Activated CD4-positive, alpha-beta T cell treated with anti-CD3 and anti-CD28 coated beads for 4 hours (primary cell): ENCODE measurements at places on chromosomes 13 and 19.

DNA sequence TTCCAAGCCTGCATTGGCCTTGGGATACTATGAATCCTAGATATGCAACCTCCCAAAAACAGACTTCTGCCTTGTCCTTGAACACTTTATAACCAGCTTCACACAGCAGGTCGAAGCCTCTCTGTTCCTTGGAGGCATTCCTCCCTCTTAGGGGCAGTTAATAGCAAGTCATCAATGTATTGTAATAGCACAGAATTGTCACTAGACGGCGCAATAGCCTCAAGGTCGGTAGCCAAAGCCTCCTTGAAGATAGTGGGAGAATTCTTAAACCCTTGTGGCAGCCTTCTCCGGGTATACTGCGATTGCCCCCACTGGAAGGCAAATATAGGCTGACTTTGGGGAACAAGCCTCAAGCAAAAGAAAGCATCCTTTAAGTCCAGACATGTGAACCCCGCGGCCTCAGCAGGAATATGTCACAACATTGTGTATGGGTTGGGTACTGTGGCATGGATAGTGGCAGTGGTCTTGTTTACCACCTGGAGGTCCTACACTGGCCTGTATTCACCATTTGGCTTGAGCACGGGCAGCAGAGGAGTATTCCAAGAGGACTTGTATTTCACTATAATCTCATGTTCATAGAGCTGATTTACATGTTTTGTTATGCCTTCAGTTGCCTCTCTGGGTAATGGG is 61.1 kb downstream of the ZNF431 start:
- DNase-seq = peak; percentile 12

DNA sequence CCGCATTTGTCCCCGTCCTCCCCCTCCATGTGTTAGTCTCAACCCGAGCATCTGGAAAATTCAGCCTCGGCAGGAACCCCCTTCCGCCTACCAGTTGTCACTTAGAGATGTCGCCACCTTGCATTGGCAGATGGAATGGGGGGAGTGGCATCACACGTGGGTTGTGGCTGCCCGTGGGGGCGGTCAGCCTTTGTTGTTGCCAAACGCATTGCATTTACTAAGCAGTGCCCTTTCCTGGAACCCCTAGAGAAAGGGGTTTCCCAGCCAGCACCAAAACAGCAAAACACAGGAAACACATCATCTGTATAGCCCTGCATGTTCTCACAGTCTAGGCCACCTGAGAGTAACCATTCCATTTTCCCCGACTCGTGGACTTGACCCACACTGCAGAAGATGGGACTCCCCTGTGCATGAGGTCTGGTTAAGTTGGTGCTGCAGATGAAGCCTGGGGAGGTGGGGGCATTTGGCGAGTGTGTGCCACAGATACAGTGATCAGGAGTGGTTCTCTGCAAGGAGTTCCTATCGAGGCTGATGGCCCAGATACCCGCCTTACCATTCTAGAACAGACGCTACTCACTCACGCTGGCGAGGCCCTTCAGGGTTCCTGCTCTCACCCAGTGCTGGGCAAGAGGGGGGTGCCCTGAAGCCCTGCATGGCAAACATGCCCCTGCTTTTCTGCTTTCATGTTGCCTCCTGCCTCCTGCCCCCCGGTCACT is 38.3 kb downstream of the TMED1 start:
- peak; percentile 85 for DNase-seq

DNA sequence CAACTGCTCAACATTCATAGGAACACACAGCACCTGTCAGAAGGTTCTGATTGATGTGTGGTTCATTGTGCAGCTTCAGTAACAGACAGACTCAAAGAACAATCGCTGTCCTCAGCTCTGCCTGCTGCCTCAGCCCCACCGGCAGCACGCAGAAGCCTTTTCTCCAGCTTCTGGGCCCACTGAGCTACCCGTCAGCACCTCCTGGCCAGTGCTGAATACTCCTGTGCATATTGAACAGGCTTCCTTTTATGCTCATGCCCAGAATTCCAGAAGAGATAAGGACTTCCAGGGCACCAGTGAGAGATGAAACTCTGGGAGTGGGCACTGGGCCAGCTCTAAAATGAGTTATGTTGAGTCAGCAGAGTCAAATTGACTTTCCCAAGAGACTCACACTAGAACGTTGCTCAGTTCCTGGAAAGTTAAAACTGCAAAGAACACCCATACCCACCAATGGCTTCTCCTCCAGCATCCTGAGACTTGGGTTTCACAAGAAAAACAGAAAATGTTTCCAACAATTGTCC is 119.3 kb downstream of the COL4A1 start:
- DNase-seq = no peak

GRCh38 chr13:99661791-99662190 is 160.5 kb downstream of the TM9SF2 start:
- no peak for DNase-seq

DNA sequence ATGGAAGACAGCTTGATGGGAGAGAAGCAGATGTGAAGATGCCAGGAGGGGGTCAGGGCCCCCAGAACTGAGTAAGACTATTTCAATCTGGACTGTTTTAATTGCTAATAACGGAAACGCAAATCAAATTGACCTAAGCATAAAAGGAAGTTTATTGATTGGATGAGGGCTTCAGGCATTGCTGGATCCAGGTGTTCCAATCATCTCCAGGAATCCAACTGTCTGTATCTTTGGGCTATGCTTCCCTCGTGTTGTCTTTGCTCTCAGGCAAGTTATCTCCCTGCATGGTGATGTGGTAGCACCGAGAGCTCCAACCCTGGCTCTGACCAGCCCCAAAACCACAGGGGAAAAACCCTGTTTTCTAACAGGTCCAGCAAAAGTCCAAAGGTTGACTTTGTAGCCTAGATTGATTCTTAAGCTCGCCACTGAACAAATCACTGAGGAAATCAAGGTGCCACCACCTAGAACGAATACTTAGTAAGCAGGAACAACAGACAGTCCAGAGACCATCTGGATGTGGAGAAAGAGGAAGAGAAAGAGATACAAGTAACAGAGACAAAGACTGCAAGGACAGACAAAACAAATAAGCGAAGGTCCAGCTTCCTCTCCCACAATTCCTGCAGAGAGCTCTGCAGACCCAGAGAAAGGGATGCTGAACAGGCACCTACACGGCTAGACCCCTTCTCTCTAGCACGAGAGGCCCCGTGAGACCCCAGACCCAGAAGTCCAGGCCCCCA is 1.2 kb upstream of the C19orf81 start:
- no peak for DNase-seq

GRCh38 chr13:27083183-27083582 is 88.4 kb downstream of the USP12 start:
- no peak for DNase-seq

DNA sequence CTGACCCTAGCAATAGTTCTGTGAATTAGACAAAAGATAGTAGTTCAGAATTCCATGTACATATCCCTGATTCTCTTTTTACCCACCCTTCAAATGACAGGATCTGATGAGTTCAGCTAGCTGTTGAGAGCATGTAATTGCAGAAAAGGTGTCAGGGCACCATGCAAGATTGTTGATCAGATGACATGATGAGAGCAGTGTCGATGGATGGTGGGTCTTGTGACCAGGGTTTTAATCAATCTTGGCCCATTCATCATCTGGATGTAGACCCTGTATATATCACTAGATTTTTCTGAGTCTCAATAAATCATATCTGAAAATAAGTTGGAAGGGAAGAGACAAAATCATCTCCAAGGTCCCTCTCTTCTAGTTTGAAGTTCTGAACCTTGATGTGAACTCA is 379.0 kb downstream of the OXGR1 start:
- no peak for DNase-seq

GRCh38 chr13:110231348-110232047 is 75.5 kb downstream of the COL4A1 start:
- DNase-seq = no peak

DNA sequence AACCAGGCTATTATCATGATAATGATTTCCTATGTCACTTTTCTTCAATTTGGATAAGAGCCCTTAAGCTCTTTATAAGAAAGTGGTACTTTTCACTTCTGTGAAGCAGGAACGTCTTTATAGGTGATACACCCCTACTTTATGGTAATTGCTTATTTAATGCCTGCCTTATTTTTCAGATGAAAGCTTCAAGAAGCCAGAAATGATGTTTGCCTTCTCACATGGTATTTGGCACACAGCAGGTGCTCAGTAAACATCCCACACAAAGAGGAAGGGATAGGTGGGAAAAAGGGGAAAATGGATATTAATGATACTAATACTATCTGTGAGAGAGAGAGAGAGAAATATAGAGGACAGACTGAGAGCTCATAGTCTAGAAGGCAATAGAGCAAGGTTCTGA is 29.0 kb upstream of the WASF3 start:
- no peak for DNase-seq

GRCh38 chr19:35267353-35267817 is 1.4 kb upstream of the USF2 start:
- peak; percentile 53 for DNase-seq

GRCh38 chr13:29039212-29039611 is 219.1 kb downstream of the MTUS2 start:
- DNase-seq = no peak

GRCh38 chr13:83377491-83377890 is 504.8 kb downstream of the SLITRK1 start:
- DNase-seq = no peak

- no peak for DNase-seq
Measured at GRCh38 chr19:47798904-47799266, 5.5 kb downstream of the TPRX1 start.

- DNase-seq = no peak
Measured at GRCh38 chr19:30046522-30046921, 104.5 kb downstream of the URI1 start.

DNA sequence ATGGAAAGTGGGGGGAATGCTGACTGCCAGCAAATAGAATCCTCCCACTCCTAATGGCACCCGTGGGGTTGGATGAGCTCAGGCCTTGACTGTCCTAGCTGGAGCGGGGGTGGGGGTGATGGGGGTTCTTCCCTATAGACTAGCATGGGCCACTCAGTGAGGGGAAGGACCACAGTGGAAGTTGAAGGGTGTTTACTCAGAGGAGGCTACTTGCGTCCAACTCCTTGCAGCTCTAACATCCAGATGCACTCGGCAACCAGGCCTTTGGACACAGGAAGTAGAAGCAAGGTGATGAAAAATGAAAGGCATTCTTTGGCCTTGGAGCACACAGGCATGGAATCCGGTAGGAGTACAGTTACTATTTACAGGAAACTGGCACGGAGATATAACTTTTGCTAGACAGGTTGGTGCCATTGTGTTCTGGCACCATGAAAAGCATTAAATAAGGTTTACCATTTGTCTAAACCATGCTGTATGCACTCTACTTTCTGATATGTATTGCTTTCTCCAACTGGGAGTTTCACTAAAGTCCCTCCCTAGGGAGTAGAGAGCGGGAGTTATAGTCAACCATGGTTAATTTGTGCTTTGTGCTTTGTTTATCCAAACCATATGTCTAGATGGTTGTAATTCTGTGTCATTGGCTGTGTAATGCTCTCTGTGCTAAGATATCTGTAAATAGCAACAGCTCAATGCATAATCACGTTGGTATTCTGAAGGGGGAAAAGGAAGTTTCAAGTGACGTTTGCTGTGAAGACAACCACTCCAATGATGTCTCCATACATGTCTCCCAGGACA is 125.3 kb downstream of the TSHZ3 start:
- DNase-seq = no peak

GRCh38 chr19:50898018-50898417 is 13.2 kb downstream of the KLK4 start:
- DNase-seq = no peak

- DNase-seq = no peak
Measured at GRCh38 chr19:34236035-34236987, 18.0 kb upstream of the GARRE1 start.

DNA sequence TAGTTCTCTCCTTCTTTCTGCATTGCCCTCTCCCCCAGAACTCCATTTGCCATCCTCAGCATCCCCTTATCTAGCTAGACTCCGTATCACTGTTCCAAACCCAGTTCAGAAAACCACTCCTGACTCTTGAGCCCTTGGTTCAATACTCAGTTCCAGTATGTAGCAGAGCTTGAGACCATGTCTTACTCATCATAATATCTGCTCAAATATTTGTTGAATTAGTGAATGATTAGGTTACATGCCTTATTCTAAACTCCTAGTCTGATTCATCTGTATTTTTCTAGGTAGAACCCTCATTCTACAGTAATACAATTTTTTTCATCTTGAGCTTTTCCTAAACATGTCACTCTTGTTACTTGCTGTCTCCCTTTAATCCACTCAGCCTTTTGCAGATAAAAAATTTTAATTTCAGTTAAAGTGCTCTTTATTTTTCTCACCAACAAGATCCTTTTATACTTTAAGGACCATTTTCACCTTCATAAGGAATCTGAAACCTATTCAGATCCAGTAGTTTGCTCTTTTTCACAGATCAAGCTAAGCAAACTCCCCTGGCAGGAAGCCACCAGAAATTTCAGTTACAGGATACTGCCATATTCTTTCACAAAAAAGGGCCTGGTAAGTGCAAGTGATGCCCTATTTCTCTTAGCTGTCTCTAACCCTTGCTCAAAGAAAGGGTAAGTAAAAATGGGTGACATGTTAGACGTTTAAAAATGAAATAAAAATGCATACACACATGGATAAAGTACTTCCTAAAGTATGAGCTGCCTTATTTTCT is 23.1 kb upstream of the INTS6 start:
- no peak for DNase-seq

- no peak for DNase-seq
Measured at GRCh38 chr13:48574041-48574796, 41.3 kb upstream of the RCBTB2 start.

DNA sequence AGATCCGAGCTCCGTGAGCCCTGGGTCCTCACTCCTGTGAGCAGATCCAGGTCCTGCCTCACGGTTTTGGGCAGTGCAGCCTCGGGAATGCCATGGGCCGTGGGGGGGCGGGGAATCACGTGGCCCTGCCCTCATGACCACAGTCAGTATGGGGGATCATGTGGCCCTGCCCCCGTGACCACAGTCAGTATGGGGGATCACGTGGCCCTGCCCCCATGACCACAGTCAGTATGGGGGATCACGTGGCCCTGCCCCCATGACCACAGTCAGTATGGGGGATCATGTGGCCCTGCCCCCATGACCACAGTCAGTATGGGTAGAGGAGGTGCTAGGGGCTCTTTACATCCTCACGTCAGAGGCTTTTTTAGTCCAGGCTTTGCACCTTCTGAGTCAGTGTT is 64.3 kb upstream of the F7 start:
- DNase-seq = no peak

DNA sequence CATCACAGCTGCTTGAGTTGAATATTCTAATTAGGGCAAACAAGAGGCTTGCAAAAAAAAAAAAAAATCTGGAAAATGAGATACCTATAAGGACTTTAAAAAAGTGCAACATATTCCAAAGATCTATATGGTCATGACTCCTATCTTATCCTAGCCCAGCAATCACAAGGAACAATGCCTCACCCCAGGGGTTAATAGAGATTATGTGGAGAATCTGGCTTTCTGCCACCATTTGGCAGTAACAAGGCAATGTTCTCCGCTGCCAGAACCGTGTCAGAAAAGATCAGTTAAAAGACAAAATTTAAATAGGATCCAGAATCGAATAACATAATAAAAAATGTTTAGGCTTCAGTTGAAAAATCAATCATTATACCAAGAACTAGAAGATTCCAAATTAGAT is 1643.2 kb upstream of the PRR20A start:
- no peak for DNase-seq
